ENCODE measurements at places on chromosomes 3 and 15.

- DNase-seq, result no peak
Observed at GRCh38 chr3:117630469-117630868, 920.9 kb downstream of the TUSC7 start.

DNA sequence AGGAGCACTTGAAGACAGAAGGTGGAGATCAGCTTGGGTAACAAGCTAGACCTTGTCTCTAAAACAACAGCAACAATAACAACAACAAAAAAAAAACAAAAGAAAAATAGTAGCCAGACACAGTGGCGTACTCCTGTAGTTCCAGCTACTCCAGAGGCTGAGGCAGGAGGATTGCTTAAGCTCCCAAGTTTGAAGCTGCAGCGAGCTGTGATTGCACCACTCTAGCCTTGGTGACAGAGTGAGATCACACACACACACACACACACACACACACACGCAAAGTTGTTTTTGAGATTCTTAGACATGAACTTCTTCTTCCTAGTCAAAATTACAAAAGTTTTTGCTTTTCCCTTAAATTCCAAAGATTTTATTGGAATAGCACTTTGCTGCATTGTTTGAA lies 93.0 kb upstream of the IGSF10 start:
- no peak for DNase-seq

DNA sequence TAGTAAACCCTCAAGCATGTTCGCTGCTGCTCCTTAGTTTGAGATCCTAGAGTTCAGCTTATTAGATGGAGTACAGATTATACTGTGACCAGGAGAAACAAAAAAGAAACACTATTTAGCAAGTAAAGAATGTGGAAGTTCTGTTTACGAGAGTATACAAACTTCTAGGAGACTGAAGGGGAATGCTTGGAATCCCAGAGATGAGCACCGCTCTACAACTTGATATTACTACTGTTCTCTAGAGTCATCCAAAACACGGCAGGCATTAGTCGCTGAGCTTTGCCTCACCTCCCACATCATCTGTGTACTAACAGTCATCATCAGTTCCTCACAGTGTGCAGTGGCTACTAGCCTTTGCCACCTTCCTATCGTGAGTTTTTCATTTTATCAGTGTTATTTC lies 121.4 kb upstream of the CHRM5 start:
- no peak for DNase-seq

DNA sequence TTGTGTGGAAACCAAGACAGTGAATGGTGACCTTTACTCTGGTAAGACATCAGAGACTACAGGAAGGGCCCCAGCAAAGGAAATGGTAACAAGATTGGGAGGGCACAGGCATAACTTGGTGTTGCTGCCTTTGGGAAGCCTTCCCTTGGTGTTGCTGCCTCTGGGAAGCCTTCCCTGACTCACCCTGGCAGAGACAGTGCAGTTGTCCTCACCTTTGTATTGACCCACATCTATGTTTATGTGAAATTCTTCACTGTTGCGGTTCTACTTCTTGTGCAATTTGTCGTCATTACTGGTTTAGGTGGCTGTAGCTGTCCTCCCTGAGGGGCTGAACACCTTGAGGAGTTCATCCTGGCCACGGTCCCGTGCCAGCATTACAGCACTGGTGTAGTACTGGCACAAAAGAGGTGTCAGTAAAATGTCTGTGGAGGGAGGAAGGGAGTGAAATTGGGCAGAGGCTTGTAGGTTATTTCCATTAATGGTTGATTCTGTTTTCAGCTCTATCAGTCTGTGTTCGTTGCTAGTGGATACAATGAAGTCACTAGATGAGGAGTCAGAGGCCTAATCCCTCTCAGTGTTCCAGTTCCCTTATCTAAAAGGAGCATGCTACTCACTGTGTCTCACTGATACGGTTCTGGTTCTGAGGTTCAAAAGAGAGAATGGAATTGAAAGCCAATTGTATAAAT lies 21.6 kb downstream of the IFT122 start:
- DNase-seq, result no peak

DNA sequence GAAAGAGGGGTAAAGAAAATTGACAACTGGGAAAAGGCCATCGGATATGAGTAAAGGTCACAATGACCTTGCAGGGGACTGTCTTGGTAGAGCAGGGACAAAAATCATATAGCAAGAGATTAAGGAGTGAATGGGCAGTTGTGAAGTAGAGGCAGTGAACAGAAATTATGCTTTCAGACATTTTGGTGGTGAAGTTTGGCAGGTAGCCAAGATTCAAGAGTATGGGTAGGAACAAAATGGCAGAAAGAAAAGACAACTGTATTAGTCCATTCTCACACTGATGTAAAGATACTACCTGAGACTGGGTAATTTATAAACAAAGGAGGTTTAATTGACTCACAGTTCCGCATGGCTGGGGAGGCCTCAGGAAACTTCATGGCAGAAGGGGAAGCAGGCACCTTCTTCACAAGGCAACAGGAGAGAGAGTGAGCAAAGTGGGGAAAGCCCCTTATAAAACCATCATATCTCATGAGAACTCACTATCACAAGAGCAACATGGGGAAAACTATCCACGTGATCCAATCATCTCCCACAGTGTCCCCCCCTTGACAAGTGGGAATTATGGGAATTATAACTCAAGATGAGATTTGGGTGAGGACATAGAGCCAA lies 84.0 kb downstream of the CGNL1 start:
- DNase-seq, result no peak

DNA sequence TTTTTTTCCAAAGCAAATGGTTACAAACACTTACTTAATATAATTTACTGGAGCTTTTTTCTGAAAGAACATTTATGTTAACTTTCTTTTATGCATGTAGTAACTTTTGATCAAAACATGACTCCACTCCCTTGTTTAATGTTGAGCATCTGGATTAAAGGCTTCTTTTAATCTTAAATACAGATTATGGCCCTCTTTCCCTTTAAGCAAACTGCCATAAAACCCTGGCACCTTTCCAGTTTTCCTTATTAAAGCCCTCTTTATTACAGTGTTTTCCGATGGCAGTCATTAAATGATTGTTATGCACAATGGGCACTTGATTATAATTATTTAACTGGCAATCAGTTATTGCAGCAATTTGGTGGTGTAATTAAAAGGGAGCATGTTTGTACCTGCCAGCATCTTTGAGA lies 167.0 kb downstream of the VGLL4 start:
- DNase-seq, result no peak

DNA sequence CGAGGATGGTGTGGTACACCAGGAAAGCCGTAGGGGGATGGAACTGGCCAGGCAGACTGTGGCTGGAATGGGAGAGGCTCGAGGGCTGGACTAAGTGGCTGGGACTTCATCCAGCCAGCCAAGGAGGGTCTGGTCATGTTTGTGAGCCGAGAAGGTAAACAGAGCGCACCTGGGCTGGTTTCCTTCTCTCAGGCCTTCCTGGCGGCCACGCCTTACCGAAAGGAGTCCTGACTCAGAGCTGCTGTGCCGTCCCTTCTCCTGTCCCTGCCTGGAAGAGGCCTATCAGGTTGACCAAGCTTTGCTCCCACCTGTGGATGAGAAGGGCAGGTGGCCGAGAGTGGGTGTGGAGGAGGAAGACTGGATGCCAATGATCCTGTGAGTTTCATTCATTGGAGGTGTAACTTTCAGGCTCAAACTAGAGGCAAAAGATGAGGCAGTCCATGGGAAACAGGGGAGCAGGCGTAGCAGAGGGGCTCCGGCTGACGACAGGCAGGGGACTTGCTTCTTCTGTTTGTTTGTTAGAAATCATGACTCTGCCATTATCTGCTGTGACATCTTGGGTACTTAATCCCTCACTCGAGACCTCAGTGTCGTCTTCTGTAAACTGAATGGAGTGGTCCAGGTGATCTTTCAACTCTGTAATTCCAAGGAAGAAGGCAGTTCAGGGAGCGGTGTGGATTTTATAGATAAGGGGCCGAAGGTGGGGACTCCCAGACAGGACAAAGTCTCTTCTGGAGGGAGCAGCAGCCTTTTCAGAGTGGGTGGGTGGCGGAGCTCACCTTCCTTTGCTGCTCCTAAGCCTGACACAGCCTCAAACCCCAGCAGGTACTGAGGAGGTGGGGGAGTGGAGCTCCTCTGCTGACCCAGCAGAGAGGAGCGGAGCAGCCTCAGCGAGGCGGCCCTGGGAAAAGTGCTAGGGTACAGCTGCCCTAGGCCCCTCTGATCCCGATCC lies 71.8 kb upstream of the GATM start:
- DNase-seq, result no peak

GRCh38 chr3:139561255-139561817 lies 21.8 kb upstream of the RBP1 start:
- DNase-seq, result no peak

- no peak for DNase-seq
Observed at GRCh38 chr3:105253225-105253624, 113.5 kb upstream of the ALCAM start.

- DNase-seq, result no peak
Observed at GRCh38 chr3:35335703-35336102, 303.6 kb upstream of the ARPP21 start.

DNA sequence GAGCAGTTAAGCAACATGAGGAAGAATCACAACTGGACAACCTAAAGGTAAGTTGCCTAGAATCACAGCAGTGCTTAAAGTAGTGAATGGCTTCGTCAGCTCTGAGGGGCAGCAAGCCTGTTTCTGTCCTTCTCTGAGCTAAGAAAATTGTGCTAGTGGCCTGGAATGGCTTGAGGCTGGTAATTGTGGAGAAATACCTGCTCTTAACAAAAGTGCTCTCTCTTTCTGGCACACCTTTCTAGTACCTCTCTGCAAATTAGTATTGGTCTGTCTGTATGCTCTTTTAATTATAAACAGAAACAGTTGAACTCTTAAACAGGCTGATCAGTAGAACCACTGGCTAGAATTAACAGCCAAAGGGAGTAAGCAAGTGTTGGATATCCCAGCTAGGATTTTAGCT lies 11.6 kb downstream of the SNX1 start:
- DNase-seq, result no peak

DNA sequence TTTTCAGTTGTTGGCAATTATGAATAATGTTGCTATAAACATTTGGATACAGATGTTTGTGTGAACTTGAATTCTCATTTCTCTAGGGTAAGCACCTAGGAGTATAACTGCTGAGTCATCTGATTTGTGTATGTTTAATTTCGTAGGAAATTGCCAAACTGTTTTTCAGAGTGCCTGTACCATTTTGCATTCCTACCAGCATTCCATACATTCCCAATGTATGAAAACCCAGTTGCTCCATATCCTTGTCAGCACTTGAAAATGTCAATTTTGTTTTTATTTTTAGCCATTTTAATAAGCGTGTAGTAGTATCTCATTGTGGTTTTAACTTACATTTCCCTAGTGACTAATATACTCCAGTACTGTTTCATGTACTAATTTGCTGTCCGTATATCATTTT lies 98.5 kb upstream of the TSC22D2 start:
- no peak for DNase-seq

GRCh38 chr15:90665288-90666134 lies 51.6 kb upstream of the BLM start:
- DNase-seq, result peak; percentile 38

- DNase-seq, result no peak
Observed at GRCh38 chr3:138914870-138915502, 32.0 kb downstream of the FOXL2 start.

DNA sequence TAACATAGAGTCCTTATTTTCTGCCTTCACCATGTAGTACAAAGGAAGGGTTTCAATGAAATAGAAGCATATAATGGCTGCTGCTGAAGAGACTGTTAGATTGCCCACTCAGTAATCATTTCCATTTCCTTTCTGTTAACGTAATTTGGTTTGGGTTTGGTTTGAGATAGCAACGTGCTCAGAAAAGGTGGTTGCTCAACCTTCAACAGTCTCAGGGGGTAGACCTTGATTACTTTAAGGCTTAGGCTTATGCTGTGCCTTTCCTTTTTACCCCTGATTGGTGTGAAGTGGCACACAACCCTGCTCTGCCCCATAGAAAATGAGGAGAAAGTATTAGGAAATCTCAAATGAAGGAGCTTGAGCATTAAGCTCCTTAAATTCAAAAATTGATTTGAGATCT lies 163.7 kb upstream of the TP63 start:
- DNase-seq, result no peak

DNA sequence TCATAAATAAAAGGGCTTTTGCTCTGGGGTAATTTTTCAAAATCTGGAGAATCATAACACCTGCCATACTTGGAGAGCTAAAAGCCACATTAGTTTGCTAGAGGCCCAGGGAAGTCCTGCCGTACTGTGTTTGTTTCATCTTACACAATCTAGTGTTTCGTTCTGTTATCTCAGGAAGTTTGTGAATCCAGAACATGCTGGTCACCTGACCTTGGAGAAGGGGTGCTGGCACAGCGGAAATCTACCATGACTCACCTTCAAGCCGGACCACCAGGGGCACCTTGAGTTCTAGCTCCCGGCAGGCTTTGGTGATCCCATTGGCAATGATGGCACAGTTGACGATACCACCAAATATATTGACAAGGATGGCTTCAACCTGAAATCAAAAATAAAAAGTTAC lies 253.9 kb downstream of the SUCLG2 start:
- no peak for DNase-seq

DNA sequence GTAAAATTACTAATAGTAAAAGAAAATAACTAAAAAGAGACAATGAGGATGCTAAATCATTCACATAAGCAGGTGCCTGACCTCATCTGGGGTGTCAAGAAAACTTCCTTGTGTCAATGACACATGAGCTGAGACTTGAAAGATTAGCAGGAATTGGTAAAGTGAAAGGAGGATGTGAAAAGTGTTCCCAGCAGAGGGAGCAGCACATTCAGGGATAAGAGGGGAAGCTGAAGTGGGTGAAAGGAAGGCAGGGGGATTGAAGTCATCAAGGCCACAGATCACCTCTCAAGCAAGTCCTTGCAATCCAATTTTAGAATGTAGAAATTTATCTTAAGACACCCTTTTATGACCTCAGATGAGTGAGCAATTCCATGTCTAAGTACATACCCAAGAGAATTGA lies 60.2 kb upstream of the ACP3 start:
- DNase-seq, result no peak

DNA sequence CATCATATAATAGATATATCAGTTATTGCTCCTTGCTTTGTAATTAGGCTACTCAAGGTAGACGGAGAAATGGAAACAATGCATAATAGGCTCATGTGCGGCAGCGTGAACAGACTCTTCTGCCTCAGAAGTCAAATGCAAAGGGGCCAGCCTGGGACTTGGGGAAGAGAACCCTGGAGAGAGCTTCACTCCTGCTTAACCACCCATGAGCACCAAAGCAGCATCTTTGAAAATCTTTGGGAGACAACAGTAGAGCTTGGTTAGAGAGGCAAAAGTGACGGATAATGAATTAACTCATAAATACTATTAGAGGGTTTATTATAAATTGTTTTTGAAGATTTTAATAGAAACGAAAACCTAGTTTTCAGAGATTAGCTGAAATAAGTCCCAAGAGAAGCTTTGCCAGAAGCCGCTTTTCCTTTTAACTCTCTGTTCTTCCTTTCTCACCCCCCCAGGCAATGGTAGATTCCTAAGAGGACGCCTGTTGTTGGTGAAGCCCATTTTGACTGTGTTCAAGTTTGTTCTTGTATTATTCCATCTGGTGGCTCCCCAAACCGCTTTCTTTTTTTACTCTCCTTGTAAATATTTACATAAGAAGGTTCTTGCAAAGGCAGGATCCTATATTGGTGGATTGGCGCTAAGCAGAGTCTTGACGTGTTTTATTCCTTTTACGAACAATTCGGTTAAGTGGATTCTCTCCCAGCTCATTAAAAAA lies 196.0 kb upstream of the TPRG1 start:
- no peak for DNase-seq

All from naive thymus-derived CD4-positive, alpha-beta T cell (primary cell).